Activated CD4-positive, alpha-beta T cell treated with anti-CD3 and anti-CD28 coated beads, Interleukin-2, amount 10 ng/mL, durations not matched to agents 24 days and 14 days (primary cell): ENCODE measurements at places on chromosomes 6 and 20. TPM values are rescaled to one million over a fixed set of nuclear protein-coding genes. Genes with fewer than 3 reads are reported as not detected.

GRCh38 chr6:13046084-13046483, 282.3 kb downstream of the TBC1D7 start:
- peaks cover 2% of the 10 kb centered on the region for H3K4me1 ChIP-seq
- no peak for DNase-seq
- no peak overlapping the region for H3K27ac ChIP-seq
- H3K4me3 ChIP-seq: no peak overlapping the region

DNA sequence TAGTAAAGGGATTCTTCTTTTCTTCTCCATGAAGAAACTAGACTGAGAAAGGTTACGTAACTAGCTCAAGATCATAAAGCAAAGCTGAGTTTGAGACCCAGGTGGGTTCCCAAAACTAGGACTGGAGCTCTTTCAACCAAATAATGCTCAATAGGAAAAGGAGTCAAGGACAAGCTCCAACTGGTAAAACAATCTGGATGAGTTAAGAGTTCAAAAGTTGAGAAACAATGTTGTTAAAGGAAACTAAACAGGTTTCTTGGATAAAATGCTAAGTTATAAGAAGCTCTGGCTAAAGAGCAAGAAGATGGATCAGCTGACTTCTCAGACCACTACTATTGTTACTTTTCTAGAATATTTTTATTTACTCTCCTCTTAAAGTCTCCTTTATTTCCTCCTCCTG, 137.3 kb downstream of the MMS22L start:
- H3K4me3 ChIP-seq: no peak overlapping the region
- no peak overlapping the region for H3K27ac ChIP-seq
- DNase-seq: no peak
- peaks cover 26% of the 10 kb centered on the region for H3K36me3 ChIP-seq
- H3K4me1 ChIP-seq: no peaks in the 10 kb centered on the region

GRCh38 chr20:50312682-50313521, 122.3 kb downstream of the CEBPB start:
- no peak overlapping the region for H3K27ac ChIP-seq
- peaks cover 38% of the 10 kb centered on the region for H3K27me3 ChIP-seq
- no peaks in the 10 kb centered on the region for H3K4me1 ChIP-seq
- no peak for DNase-seq
- H3K36me3 ChIP-seq: no peaks in the 10 kb centered on the region

DNA sequence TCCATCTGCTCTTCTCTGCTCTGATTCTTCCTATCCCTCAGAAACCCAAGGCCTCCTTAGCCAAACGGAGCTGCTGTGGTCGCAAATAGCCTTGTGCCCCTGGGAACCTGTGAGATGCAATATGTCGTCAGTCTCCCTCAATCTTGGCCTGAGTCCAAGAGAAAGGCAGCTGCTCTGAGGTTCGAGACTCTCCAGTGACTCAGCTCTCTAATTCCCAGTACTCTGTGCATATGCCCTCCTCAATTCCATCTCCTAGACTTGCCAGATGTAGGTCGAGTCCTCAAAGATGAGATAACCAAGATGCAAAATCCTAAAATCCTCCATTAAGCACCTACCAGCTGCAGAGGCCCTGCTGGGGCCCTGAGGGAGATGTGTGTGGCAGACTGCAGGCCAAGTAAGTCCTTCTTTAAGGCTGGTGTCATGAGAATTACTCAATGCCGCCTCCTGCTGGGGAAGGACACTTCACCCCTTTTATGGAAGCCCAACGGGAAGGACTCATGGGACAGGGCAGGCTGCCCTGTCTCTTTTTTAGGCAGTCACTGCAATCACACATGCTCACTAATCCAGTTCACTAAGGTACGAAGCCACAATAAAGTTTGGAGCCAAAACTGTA, 28.5 kb downstream of the C6orf15 start:
- no peak overlapping the region for H3K4me3 ChIP-seq
- peaks cover 26% of the 10 kb centered on the region for H3K27me3 ChIP-seq
- H3K36me3 ChIP-seq: no peaks in the 10 kb centered on the region
- DNase-seq: peak; percentile 82

GRCh38 chr20:63696306-63696627, 185 bp upstream of the TNFRSF6B start:
- peaks cover 24% of the 10 kb centered on the region for H3K36me3 ChIP-seq
- no peak overlapping the region for H3K4me3 ChIP-seq
- peaks cover 11% of the 10 kb centered on the region for H3K4me1 ChIP-seq
- no peaks in the 10 kb centered on the region for H3K27me3 ChIP-seq
- no peak overlapping the region for H3K27ac ChIP-seq

- no peaks in the 10 kb centered on the region for H3K27me3 ChIP-seq
- no peak overlapping the region for H3K4me3 ChIP-seq
- no peak for DNase-seq
- H3K36me3 ChIP-seq: no peaks in the 10 kb centered on the region
- H3K27ac ChIP-seq: no peak overlapping the region
Observed at GRCh38 chr6:13369591-13369990, 41.3 kb upstream of the TBC1D7 start.

Gene PAK5
- total RNA-seq: not detected in 2 replicates

Gene GLP1R
- 0.09 TPM in 2 replicates for total RNA-seq

DNA sequence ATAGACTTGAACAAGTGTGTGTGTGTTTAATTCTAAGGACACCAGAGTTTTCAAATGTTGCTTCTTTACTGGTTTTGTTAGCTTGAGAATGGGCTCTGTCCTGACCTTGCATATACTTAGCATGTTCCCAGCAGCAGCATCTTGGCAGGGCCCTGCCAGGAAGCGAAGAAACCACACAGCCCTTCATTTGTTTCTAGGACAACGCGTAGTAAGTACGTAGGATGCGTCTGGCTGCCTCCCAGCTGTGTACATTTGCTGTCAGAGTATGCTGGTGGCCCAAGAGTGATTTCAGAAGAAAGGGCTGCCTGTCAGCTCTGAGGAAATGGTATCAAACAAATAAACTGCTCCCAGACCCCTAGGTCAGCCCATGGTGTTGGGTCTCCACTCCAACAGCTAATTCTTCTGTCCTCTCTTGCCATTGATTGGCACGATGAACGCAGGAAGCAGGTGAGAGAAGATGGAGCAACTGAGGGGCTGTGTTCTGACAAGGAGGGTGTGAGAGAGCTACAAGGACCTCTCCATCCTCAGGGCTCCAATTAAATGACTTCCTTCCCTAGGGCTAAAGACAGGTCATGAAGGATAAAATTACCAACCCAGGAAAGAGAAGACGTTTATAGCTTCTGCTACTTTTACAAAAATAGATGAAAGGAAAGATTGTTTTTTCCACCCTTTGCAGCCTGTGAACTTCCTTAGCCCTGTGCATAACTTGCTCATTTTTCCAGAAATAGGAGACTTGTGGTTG, 55.9 kb upstream of the HDDC2 start:
- H3K36me3 ChIP-seq: no peaks in the 10 kb centered on the region
- H3K27me3 ChIP-seq: peaks cover 25% of the 10 kb centered on the region
- H3K27ac ChIP-seq: no peak overlapping the region
- H3K4me1 ChIP-seq: peaks cover 2% of the 10 kb centered on the region
- H3K4me3 ChIP-seq: no peak overlapping the region
- DNase-seq: peak; percentile 59

- H3K27ac ChIP-seq: no peak overlapping the region
- DNase-seq: peak; percentile 77
- no peak overlapping the region for H3K4me3 ChIP-seq
- no peaks in the 10 kb centered on the region for H3K4me1 ChIP-seq
- H3K36me3 ChIP-seq: no peaks in the 10 kb centered on the region
Observed at GRCh38 chr6:106927531-106928398, 46.8 kb downstream of the CD24 start.

- DNase-seq: no peak
- no peaks in the 10 kb centered on the region for H3K36me3 ChIP-seq
- no peak overlapping the region for H3K27ac ChIP-seq
- H3K27me3 ChIP-seq: peaks cover 6% of the 10 kb centered on the region
Observed at GRCh38 chr20:33277471-33278441, 5.3 kb upstream of the BPIFB1 start.

DNA sequence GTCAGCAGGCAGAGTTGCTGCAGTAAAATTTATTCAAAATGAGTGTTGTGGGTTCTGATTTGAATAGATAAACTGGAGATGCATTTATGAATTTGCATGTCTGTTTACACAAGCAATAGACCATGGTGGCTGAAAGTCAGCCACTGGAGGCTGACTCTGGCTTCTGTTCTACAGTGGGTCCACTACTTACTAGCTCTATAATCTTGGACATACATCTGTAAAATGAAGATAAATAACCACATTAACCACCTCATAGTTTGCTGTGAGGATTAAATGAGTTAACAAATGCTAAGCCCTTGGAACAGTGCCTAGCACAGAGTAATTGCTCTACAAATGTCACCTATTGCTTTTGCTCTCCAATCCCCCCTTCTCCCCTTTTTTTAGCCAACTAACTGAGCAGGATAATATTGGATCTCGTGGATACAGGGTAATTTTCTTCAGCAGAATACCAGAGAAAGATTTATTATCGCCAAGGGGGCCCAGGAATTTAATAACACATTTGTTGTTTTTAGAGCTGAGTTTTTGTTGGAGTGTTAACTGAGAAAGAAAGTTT, 1.4 kb upstream of the PM20D2 start:
- peaks cover 24% of the 10 kb centered on the region for H3K4me1 ChIP-seq
- DNase-seq: no peak
- H3K27me3 ChIP-seq: peaks cover 12% of the 10 kb centered on the region
- H3K27ac ChIP-seq: no peak overlapping the region
- no peak overlapping the region for H3K4me3 ChIP-seq

Gene TMEM217
- 4.1 and 6.1 TPM in 2 replicates for total RNA-seq

Gene PRRT1
- total RNA-seq: 0.24 and 0.35 TPM in 2 replicates

Gene BPIFB1
- total RNA-seq: not detected in 2 replicates

- no peak overlapping the region for H3K4me3 ChIP-seq
- H3K27me3 ChIP-seq: no peaks in the 10 kb centered on the region
- no peak for DNase-seq
- H3K27ac ChIP-seq: no peak overlapping the region
- no peaks in the 10 kb centered on the region for H3K36me3 ChIP-seq
- no peaks in the 10 kb centered on the region for H3K4me1 ChIP-seq
Observed at GRCh38 chr20:9103955-9104354, 35.1 kb downstream of the PLCB4 start.

Gene KCNQ2
- 0.26 TPM in 1 of 2 replicates, not detected in the other for total RNA-seq

GRCh38 chr6:339480-339879, 47.2 kb downstream of the DUSP22 start:
- H3K27ac ChIP-seq: peak overlapping the region; percentile 23
- H3K4me3 ChIP-seq: peak overlapping the region; percentile 28
- DNase-seq: peak; percentile 71
- H3K4me1 ChIP-seq: peaks cover 52% of the 10 kb centered on the region

Gene TPBG
- total RNA-seq: not detected in 2 replicates

GRCh38 chr20:37537505-37537904, 9.8 kb upstream of the BLCAP start:
- H3K27ac ChIP-seq: no peak overlapping the region
- no peaks in the 10 kb centered on the region for H3K36me3 ChIP-seq
- DNase-seq: no peak
- H3K4me1 ChIP-seq: peaks cover 6% of the 10 kb centered on the region

Gene ERVFRD-1
- total RNA-seq: not detected in 2 replicates

Gene PRR18
- not detected in 2 replicates for total RNA-seq

DNA sequence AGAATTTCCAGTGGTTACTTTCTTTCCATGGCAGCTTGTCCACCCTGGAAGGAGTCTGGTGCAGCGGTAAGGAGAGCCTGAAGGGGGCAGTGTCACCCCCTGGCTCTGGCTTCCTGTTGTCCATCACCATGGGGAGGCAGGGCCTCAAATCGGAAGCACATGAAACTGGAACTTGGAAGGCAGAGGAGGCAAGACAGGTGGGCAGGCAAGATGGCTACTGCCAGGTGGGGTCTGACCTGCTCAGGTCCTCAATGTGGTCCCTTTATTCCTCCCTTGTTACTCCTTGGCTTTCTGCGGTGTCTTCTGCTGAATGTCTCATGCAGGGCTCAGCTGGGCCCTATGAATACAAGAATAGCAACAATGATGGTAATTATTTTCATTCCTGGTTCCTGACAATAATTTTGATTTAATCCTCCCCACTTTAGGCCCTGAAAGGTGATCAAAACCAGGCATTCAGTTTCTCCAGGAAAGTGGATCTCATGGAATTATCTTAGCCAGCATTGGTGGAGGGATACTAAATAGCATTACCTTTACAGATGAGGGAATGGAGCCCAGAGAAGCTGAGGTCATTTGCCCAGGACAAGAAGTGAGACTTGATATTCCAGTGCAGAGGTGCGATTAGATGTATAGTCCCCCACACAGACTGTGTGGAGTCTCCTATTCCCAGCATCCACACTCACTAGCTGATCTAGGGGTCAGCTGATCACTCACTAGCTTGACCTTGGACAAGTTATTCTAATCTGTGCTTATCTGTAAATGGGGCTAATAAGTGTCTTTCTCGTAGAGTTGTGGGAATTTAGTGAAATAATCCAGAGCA, 17.6 kb upstream of the SNAI1 start:
- DNase-seq: peak; percentile 75
- no peaks in the 10 kb centered on the region for H3K27me3 ChIP-seq
- peaks cover 2% of the 10 kb centered on the region for H3K36me3 ChIP-seq
- no peaks in the 10 kb centered on the region for H3K4me1 ChIP-seq
- no peak overlapping the region for H3K27ac ChIP-seq

Gene DSP
- 0.02 TPM in 1 of 2 replicates, not detected in the other for total RNA-seq

DNA sequence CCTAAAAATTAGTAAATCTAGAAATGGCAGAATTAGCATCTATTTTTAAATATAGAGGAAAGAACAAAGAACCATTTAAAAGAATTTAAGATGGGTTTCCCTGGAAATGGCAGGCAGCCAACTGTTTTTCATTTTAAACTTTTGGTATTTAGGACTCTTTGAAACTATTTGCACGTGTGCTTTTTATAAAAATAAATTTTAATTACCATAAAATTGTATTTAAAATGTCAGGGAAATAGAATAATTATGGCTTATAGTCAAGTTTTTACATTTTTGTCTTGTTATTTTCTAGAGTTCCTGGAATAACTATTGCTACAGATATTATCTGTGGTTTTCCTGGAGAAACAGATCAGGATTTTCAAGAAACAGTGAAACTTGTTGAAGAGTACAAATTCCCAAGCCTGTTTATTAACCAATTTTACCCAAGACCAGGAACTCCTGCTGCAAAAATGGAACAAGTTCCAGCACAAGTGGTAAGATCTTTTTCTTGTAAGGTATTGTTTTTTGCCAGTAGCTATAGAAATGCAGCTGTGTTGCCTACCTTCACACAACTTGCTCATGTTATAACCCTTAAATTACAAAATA, 528.7 kb upstream of the SOX4 start:
- peaks cover 3% of the 10 kb centered on the region for H3K4me1 ChIP-seq
- no peaks in the 10 kb centered on the region for H3K27me3 ChIP-seq
- peaks cover 15% of the 10 kb centered on the region for H3K36me3 ChIP-seq
- no peak overlapping the region for H3K27ac ChIP-seq

Gene TMEM151B
- total RNA-seq: 0.07 TPM in 1 of 2 replicates, not detected in the other

- H3K4me3 ChIP-seq: no peak overlapping the region
- peaks cover 21% of the 10 kb centered on the region for H3K4me1 ChIP-seq
- peak overlapping the region; percentile 9 for H3K27ac ChIP-seq
- H3K27me3 ChIP-seq: peaks cover 10% of the 10 kb centered on the region
Observed at GRCh38 chr20:64052987-64053840, 3.8 kb upstream of the SOX18 start.

GRCh38 chr6:114284281-114284680, 58.5 kb downstream of the HS3ST5 start:
- no peaks in the 10 kb centered on the region for H3K36me3 ChIP-seq
- H3K27me3 ChIP-seq: peaks cover 7% of the 10 kb centered on the region
- H3K27ac ChIP-seq: no peak overlapping the region
- H3K4me3 ChIP-seq: no peak overlapping the region

GRCh38 chr20:14441201-14441600, 103.8 kb upstream of the FLRT3 start:
- H3K27me3 ChIP-seq: no peaks in the 10 kb centered on the region
- no peak overlapping the region for H3K4me3 ChIP-seq
- H3K4me1 ChIP-seq: no peaks in the 10 kb centered on the region
- no peaks in the 10 kb centered on the region for H3K36me3 ChIP-seq

GRCh38 chr6:43465948-43466347, 10.6 kb upstream of the DLK2 start:
- no peak overlapping the region for H3K27ac ChIP-seq
- no peaks in the 10 kb centered on the region for H3K4me1 ChIP-seq
- peaks cover 35% of the 10 kb centered on the region for H3K27me3 ChIP-seq
- H3K36me3 ChIP-seq: no peaks in the 10 kb centered on the region
- DNase-seq: no peak

Gene TMC2
- total RNA-seq: not detected in 2 replicates
